Fibroblast of skin of left quadriceps (primary cell): ENCODE measurements at places on chromosomes 1 and 21.

- peak; percentile 83 for DNase-seq
Measured at GRCh38 chr21:17921579-17922530, 102.7 kb upstream of the C21orf91 start.

GRCh38 chr1:233972951-233973635 lies 68.6 kb downstream of the SLC35F3 start:
- no peak for DNase-seq

DNA sequence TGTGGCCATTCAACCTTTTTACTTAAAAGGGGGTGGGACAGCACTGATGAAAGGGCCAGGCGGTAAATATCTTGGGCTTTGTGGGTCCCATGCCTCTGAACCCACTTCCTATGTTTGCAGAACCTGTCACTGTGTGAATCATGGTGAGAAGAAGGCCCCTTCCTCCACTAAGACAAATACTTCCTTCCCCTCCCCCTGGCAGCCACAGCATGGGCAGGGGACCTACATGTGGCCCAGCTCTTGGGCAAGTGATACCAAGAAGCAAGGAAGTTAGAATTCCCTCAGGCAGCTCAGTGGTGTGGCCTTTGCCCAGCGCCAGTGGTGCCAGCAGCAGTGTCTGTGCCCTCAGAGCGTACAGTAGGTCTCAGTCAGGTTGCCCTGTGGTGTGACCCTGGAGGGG lies 168.6 kb downstream of the TRIM33 start:
- DNase-seq, result no peak

DNA sequence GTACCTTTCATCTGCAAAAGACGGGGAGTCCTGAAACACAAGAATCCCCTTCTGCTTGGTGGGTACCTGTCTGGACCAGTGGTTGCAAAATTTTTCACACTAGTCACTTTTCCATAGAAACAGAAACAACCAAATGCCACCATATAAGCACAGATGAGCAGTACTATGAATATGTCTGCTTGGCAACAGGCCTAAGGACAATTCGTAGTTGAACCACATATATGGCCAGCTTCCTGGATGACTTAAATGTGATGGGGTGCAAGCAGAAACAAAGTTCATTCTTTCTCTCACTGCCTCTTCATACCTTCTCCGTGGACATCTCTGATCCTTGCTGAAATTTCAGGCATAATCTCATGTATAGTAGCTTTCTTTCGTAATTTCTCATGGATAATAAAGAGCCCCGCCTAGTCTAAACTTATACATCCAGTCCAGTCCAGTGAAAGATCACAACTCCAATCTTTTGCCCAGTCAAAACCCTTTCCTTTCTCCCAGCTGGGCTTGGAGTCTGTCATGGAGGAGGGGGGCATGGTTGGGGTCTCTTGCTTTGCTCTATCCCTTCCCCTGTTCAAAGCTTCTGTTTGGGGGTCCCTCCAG lies 7.0 kb downstream of the FCAMR start:
- DNase-seq, result no peak

- no peak for DNase-seq
Measured at GRCh38 chr1:168688644-168689326, 40.2 kb downstream of the DPT start.

DNA sequence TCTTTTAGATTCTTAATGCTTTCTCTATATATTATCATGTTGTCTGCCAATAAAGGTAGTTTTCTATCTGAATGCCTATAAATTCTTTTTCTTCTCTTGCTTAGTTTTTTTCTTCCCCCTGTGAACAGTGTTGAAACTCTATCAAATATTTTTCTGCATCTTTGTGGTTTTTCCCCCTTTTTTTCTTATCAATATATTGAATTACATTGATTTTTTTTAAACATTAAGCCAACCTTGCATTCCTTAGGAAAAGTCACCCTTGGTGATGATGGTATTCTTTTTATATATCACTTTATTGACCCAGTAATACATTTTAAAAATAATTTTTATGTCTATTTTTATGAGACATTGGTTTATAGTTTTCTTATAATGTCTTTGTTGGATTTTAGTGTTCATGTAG lies 131.7 kb downstream of the RABGAP1L start:
- no peak for DNase-seq

DNA sequence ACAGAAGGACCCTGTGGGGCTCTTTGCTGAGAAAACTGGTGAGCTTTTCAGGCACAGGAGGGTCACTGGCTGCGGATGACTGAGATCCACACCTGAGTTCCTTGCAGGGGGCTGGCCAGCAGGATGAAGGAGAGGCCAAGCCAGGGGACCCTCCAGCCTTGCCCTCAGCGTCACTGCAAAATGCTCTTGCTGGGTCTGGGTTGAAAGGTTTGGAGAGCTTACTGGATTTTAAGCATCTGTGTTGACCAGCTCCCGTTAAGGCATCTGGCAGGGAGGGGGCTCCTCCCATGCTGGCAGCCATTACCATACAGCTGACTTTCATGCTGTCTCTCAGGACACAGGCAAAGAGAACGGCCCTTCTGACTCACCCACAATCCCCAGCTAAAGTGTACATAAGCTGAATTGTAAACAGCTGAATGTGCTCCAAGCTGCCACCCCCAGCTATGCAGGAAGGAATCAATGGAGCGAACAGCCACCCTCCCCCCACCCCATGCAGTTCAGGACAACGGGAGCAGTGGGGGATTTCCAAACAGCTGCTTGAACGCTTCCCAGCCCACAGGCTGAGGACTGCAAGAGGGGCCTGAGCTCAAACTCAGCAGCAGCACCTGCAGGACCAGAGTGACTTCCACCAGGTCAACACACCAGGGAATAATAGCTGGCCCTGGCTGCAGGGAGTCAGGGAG lies 21.3 kb upstream of the A3GALT2 start:
- DNase-seq, result peak; percentile 92

DNA sequence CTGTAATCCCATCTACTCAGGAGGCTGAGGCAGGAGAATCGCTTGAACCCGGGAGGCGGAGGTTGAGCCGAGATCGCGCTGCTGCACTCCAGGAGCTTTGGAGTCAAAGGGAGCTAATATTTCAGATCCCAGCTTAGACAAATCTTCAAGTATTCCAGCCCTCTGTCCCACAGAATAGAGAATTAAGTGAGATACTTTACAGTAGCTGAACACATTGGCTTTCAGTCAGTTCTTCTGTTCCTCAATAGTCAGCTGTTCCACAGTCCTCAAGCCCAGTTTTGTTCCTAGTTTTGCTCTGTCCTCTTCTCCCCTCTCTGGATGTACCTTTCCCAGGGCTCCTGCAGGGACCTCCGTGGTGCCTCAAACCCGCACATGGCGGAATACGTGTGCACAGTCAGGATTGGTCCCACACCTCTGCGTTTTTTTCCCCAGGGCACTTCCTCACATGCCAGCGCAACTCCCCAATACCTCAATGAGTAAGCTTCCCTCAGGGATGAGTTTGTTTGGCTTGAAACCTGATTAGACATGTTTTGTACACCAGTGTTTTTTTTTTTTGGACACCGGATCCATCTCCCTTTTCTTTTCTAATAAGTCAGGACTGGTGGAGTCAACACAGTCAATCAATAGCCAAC lies 1.2 kb downstream of the MFN2 start:
- DNase-seq, result no peak

DNA sequence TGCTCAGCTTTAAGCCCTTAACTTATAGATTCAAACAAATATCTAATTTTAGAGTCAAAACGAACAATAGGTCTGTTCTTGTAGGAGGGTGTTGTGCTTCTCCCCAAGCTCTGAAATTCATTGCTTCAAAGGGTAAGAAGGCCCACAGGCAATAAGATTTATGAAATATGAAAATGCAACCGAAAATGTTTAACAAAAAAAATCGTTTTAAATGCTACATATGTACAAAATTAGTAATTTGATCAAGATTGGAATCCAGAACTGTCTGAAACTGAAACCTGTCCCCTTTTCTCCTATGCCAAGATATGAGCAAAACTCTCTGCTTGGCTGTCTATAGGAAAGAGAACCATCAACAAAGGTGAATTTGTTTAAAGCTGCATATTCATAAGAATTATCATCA lies 534.3 kb downstream of the PLPP3 start:
- DNase-seq, result no peak

- DNase-seq, result peak; percentile 47
Measured at GRCh38 chr1:19260211-19261138, 8.9 kb downstream of the MRTO4 start.

GRCh38 chr1:8908388-8909151 lies 30.1 kb upstream of the ENO1 start:
- no peak for DNase-seq

DNA sequence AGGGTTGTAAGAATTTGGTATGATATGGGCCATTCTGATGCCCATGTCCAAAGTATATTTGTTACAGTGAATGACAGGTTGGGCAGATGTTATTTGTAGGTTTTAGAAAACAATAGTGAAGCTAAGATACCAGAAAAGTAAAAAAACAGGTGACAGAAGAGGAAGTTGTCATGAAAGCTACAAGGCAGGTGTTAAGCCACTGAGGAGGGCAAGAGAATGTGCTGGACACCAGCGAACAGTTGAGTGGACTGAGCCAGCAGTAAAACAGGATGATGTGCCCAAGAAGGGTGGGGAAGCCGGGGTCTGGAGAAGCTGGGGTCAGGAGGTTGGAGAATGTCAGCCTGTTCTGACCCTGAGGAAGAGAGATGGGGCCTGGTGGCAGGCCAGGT lies 83.3 kb downstream of the DTL start:
- no peak for DNase-seq

GRCh38 chr1:25065795-25066238 lies 135.7 kb upstream of the RUNX3 start:
- peak; percentile 36 for DNase-seq

- no peak for DNase-seq
Measured at GRCh38 chr1:154151311-154151710, 3.6 kb downstream of the NUP210L start.

DNA sequence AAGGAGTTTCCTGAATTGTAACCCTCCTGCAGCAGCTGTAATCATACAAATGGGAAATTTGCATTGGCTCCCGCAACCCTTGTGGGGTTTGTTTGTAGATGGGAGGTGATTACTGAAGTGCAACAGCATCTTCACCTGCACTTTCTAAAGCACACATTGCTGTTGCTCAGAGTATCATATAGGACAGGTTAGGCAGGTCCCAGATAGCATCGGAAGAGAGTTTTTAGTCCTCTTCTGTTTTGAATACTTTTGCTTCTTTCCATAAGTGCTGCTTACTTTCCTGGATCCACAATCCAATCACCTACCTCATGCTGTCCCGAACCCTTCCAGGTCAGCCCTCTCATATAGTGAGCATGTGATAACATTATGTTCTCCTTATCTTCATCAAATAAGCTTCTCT lies 300.4 kb downstream of the PTPRC start:
- no peak for DNase-seq

GRCh38 chr1:197837911-197838310 lies 62.6 kb upstream of the DENND1B start:
- DNase-seq, result no peak

DNA sequence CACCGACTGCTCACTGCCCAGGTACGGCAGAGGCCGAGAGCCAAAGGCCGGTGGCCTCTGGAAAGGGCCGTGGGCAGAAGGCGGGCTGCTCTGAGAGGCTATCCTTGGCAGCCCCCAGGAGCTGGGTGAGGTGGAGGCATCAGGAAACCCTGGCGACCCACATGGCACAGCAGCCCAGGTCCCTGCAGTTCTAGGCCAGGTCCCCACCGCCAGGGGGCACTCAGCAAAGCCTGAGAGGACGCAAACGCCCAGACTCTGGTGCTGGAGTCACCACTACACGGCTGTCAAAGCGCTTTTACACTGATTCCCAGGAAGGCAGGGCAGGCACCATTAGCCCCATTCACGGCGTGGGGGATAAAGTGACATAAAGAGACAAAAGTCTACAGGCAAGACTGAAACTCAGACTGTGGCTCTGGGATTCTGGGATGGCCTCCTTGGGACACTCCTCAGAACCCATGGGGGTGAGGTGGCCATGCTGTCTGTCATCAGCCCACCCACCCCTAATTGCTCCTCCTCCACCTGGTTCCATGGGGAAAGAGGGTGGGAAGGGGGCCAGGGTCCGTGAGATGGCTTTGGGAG lies 4.9 kb downstream of the PLEKHG5 start:
- peak; percentile 49 for DNase-seq

GRCh38 chr1:1173793-1174415 lies at the start of gene TTLL10:
TSS of gene TTLL10 (plus strand) at chr1:1173880. CDS start at chr1:1179216, 5,336 bp downstream.
- DNase-seq, result no peak
